ENCODE measurements at places on chromosomes 2 and 18.

- peaks cover 13% of the 10 kb centered on the region for H3K36me3 ChIP-seq
- H3K4me3 ChIP-seq: peak overlapping the region; percentile 100
- H3K4me1 ChIP-seq: peaks cover 2% of the 10 kb centered on the region
- peak; percentile 61 for DNase-seq
- peak overlapping the region; percentile 79 for H3K27ac ChIP-seq
Measured at GRCh38 chr2:84906900-84907714, 1.7 kb downstream of the TMSB10 start.

DNA sequence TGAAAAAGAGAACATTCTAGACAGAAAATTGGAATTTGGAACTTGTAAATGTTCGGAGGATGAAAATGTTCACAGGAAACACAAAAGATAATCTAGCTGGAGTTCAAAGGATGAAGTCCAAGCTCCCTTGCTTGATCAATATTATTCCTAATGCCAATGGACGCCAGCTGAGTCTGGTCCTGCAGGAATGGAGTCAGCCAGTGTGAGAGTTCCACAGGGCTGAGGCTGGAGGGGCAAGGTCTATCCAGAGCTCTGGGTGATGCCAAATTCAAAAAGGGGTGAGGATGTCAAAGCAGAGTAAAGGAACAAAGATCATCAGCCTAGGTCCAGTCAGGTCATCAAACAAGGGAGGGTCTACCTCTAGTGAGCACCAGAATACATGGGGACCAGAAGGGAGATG is 78.5 kb upstream of the CTNNA2 start:
- no peaks in the 10 kb centered on the region for H3K27me3 ChIP-seq
- no peaks in the 10 kb centered on the region for H3K36me3 ChIP-seq
- DNase-seq: no peak
- H3K4me3 ChIP-seq: no peak overlapping the region
- no peak overlapping the region for H3K27ac ChIP-seq
- peaks cover 8% of the 10 kb centered on the region for H3K4me1 ChIP-seq

GRCh38 chr2:240575101-240575965 is 7.0 kb downstream of the RNPEPL1 start:
- H3K36me3 ChIP-seq: peaks cover 8% of the 10 kb centered on the region
- no peak for DNase-seq

DNA sequence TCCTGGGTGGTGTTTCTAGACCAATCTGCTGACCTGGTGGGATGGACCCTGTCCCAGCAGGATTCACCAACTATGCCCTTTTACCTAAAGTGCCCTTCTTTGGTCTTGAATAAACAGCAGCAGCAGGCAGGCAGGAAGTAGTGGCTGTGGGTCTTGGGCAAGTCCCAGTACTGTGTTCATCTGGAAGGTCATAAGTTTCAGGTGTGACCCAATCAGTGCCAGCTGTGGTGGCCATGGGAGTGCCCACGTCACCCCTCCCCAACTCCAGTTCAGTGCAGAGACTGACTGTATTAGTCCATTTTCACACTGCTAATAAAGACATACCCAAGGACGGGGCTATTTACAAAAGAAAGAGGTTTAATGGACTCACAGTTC is 148.3 kb upstream of the SRD5A2 start:
- no peak overlapping the region for H3K4me3 ChIP-seq
- no peak overlapping the region for H3K27ac ChIP-seq
- H3K4me1 ChIP-seq: no peaks in the 10 kb centered on the region
- no peak for DNase-seq

GRCh38 chr18:5417342-5417741 is 121.8 kb upstream of the ZBTB14 start:
- H3K27ac ChIP-seq: no peak overlapping the region
- H3K4me3 ChIP-seq: no peak overlapping the region
- H3K4me1 ChIP-seq: peaks cover 16% of the 10 kb centered on the region

DNA sequence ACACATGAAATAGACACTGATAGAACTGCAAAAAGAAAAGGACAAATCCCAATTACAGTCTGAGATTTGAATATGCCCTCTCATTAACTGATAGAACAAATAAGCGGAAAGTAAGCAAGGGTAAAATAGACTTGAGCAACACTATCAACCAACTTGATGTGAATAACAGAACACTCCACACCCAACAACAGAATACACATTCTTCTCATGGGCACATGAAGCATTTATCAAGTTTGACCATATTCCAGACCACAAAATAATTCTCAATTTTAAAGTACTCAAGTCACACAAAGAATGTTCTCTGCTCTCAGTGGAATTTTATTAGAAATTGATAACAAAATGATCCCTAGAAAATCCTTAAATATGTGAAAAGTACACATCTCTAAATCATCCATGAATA is 19.0 kb downstream of the ETAA1 start:
- DNase-seq: no peak
- H3K4me3 ChIP-seq: no peak overlapping the region
- H3K36me3 ChIP-seq: no peaks in the 10 kb centered on the region

- no peak for DNase-seq
- no peak overlapping the region for H3K4me3 ChIP-seq
- H3K36me3 ChIP-seq: no peaks in the 10 kb centered on the region
- no peak overlapping the region for H3K27ac ChIP-seq
- peaks cover 8% of the 10 kb centered on the region for H3K4me1 ChIP-seq
Measured at GRCh38 chr18:62763101-62763521, 47.8 kb downstream of the PHLPP1 start.

- H3K4me3 ChIP-seq: no peak overlapping the region
- no peak overlapping the region for H3K27ac ChIP-seq
- H3K4me1 ChIP-seq: no peaks in the 10 kb centered on the region
Measured at GRCh38 chr2:45121236-45121927, 112.1 kb upstream of the SIX2 start.

DNA sequence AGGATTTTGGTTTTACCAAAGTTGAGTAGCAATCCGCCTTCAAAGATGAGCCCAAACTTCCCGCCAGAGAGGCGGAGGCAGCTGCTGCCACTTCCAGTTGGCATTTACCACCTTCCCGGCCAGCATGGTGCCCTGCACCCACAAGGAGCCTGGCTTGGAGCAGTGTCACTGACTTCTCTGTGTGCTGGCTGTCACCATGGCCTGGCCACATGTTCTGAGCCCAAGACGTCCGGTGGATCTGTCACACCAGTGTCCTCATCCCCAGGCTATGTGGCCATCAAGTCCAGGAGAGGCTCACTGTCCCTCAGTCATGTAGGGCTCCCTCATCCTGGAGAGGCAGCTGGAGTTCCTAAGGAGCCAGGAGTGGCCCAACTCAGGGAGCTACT is 100.6 kb downstream of the ACKR3 start:
- H3K36me3 ChIP-seq: no peaks in the 10 kb centered on the region
- H3K4me3 ChIP-seq: no peak overlapping the region
- H3K4me1 ChIP-seq: peaks cover 14% of the 10 kb centered on the region
- no peak overlapping the region for H3K27ac ChIP-seq
- H3K27me3 ChIP-seq: no peaks in the 10 kb centered on the region

GRCh38 chr18:48949050-48949605 is 1.6 kb downstream of the SMAD7 start:
- H3K4me3 ChIP-seq: peak overlapping the region; percentile 66
- H3K36me3 ChIP-seq: peaks cover 8% of the 10 kb centered on the region
- peaks cover 40% of the 10 kb centered on the region for H3K27me3 ChIP-seq
- no peak overlapping the region for H3K27ac ChIP-seq

GRCh38 chr18:49967171-49967570 is 153.8 kb upstream of the ACAA2 start:
- no peak overlapping the region for H3K4me3 ChIP-seq
- H3K27ac ChIP-seq: no peak overlapping the region
- no peaks in the 10 kb centered on the region for H3K27me3 ChIP-seq
- no peak for DNase-seq

DNA sequence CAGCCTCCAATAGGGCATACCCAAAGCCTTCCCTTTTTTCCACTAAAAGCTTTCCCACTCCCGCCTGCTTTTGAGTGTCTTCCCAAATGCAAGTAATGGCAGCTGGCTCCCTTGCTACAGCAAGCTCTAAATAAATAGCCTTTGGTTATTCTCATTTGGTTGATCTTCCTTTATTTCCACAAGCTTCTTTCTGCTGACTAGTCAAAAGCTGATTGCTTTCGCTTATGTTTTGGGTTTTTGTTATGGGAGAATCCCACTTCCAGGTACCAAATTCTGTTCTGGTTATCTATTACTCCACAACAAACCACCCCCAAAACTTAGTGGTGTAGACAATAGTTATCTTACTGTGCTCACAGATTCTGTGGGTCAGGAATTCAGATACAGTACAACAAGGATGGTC is 22.3 kb downstream of the SP5 start:
- H3K36me3 ChIP-seq: no peaks in the 10 kb centered on the region
- H3K27me3 ChIP-seq: no peaks in the 10 kb centered on the region
- no peak for DNase-seq
- no peak overlapping the region for H3K27ac ChIP-seq
- no peaks in the 10 kb centered on the region for H3K4me1 ChIP-seq
- H3K4me3 ChIP-seq: no peak overlapping the region

- H3K27ac ChIP-seq: no peak overlapping the region
- DNase-seq: no peak
- H3K4me3 ChIP-seq: peak overlapping the region; percentile 60
- no peaks in the 10 kb centered on the region for H3K27me3 ChIP-seq
- H3K36me3 ChIP-seq: no peaks in the 10 kb centered on the region
Measured at GRCh38 chr2:96153291-96153713, 8.1 kb upstream of the DUSP2 start.

DNA sequence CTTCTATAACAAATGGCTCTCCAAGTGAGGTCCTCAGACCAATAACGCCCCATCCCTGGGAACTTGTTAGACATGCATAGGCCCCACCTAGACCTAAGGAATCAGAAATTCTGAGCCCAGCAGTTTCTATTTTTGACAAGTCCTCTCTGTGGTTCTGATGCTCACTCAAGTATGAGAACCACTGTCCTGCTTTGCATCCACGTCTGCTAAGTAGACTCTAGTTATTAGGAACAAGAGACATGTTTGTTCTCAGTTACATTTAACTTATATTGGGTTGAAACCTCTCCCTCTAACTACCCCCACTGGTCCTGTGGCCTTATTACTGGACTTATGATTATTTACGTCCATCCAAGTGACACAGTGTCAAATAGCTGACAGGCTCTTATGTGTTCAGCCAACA is 70.3 kb downstream of the TMEM17 start:
- H3K36me3 ChIP-seq: no peaks in the 10 kb centered on the region
- no peaks in the 10 kb centered on the region for H3K27me3 ChIP-seq
- DNase-seq: no peak
- no peak overlapping the region for H3K4me3 ChIP-seq
- no peak overlapping the region for H3K27ac ChIP-seq
- no peaks in the 10 kb centered on the region for H3K4me1 ChIP-seq

- DNase-seq: no peak
- H3K27ac ChIP-seq: no peak overlapping the region
- no peaks in the 10 kb centered on the region for H3K36me3 ChIP-seq
- H3K4me3 ChIP-seq: no peak overlapping the region
Measured at GRCh38 chr2:240963868-240964703, 34.3 kb upstream of the SNED1 start.

DNA sequence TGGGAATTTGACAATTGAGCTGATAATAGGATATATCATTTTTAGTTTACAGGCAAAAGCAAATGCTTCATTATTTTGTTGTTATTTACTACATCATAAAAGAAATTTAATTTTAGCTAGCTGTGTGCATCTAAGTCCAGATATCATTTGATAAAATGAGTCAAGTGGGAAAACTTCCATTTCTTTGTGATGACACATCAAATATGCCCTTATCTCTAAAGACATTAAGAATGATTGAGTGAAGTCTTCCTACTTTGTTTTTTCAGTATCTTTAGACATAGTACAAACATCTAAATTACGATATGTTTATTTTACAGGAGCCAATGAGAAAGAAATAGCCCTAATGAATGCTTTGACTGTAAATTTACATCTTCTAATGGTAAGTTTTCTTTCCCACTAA is 77.0 kb downstream of the KYNU start:
- H3K4me1 ChIP-seq: no peaks in the 10 kb centered on the region
- H3K36me3 ChIP-seq: no peaks in the 10 kb centered on the region
- H3K27me3 ChIP-seq: no peaks in the 10 kb centered on the region
- DNase-seq: no peak
- H3K4me3 ChIP-seq: no peak overlapping the region

DNA sequence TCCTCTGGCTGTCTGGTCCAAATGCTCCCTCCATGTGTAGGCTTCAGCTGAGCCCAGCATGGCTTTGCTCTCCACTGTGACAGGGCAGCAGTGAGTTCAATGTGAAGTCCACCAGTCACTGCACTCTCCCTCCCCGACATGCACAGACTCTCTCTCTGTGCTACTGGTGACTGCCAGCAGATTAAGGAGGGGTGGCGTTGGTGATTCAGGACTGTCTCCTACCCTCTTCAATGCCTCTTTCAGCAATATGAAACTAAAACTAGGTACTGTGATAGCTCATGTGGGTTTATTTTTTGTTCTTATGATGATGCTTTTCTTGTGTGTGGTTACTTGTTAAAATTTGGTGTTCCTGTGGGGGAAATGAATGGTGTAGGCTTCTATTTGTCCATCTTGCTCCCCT is 201.0 kb upstream of the RBMS1 start:
- no peaks in the 10 kb centered on the region for H3K27me3 ChIP-seq
- DNase-seq: no peak
- H3K4me1 ChIP-seq: no peaks in the 10 kb centered on the region
- no peak overlapping the region for H3K27ac ChIP-seq
- no peaks in the 10 kb centered on the region for H3K36me3 ChIP-seq

- H3K4me3 ChIP-seq: peak overlapping the region; percentile 49
- no peaks in the 10 kb centered on the region for H3K27me3 ChIP-seq
- no peak overlapping the region for H3K27ac ChIP-seq
- peaks cover 11% of the 10 kb centered on the region for H3K36me3 ChIP-seq
Measured at GRCh38 chr2:88698498-88699233, 7.2 kb downstream of the RPIA start.

- H3K27me3 ChIP-seq: no peaks in the 10 kb centered on the region
- H3K4me1 ChIP-seq: peaks cover 28% of the 10 kb centered on the region
- no peak for DNase-seq
- H3K4me3 ChIP-seq: no peak overlapping the region
Measured at GRCh38 chr2:66694087-66694860, 259.3 kb downstream of the MEIS1 start.

GRCh38 chr2:860259-860855 is 90.3 kb upstream of the SNTG2 start:
- H3K27me3 ChIP-seq: no peaks in the 10 kb centered on the region
- no peak for DNase-seq
- H3K4me1 ChIP-seq: no peaks in the 10 kb centered on the region
- H3K36me3 ChIP-seq: no peaks in the 10 kb centered on the region

- H3K4me3 ChIP-seq: no peak overlapping the region
- H3K4me1 ChIP-seq: peaks cover 1% of the 10 kb centered on the region
- DNase-seq: no peak
- no peak overlapping the region for H3K27ac ChIP-seq
- H3K27me3 ChIP-seq: no peaks in the 10 kb centered on the region
Measured at GRCh38 chr2:71613403-71613952, 160.1 kb downstream of the DYSF start.

DNA sequence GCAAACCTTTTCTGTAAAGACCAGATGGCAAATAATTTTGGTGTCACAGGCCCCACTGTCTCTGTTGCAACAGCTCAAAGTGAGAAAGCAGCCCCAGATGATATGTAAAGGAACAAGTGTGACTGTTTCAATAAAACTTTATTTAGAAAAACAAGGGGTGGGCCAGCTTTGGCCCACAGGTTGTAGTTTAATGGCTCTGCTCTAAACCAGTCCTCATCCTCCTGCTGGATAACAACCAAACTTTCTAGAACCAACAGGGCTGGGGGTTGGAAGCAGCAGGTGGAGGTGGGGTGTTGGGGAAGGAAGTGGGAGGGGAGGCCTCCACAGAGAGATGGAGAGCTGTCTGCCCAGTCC is 28.8 kb upstream of the INHBB start:
- no peak overlapping the region for H3K27ac ChIP-seq
- H3K27me3 ChIP-seq: no peaks in the 10 kb centered on the region
- H3K4me1 ChIP-seq: peaks cover 2% of the 10 kb centered on the region
- no peaks in the 10 kb centered on the region for H3K36me3 ChIP-seq
- no peak overlapping the region for H3K4me3 ChIP-seq

Measured in neuronal stem cell (in vitro differentiated cells).